Stimulated activated CD4-positive, alpha-beta T cell treated with anti-CD3 and anti-CD28 coated beads, Interleukin-4, amount 100 ng/mL, for 1 hour (primary cell): ENCODE measurements at places on chromosomes 3 and 15.

DNA sequence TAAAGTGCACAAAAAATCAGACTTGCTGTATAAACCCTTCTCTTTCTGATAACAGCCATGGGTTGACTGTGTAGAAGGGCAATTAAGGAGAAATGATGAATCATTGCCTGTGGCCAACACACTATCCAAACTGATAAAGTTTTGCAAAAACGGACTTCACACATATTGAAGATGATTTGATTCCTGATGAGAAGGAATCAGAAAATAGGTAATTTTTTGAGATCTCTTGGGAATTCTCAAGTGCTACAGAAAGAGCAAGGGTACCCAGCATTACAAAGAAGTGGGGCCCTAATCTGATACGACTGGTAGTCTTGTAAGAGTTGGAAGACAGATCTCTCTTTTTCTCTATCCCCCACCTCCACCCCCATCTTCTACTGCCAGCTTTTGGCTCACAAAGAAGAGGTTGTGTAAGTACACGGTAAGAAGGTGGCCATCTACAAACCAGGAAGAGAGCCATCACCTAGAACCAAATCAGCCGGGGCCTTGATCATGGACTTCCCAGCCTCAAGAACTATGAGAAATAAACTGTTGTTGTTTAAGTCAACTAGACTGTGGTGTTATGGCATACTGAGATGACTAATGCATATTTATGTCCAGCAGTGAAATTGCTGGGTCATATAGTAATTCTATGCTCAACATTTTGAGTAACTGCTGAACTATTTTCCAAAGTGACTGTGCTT, 254.7 kb downstream of the EDEM1 start:
- DNase-seq = no peak

DNA sequence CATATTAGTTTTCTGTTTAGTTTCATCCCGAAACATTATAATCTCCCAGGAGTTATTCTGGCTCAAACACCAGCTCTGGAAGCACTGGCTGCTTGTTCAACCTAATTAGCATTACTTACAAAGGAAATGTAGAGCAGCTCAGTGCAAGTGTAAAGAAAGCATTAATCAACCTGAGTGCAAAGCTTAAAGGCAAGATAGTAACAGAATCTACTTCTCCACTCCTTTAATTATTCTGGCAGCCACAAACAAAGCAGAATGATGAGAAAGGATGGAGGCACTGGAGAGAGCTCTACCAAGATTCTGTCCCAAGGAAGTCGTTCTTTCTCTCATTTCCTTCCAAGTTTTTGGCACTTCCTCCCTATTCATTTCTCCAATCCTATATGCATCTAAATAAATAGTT, 1384.0 kb downstream of the ZPLD1 start:
- DNase-seq = no peak

DNA sequence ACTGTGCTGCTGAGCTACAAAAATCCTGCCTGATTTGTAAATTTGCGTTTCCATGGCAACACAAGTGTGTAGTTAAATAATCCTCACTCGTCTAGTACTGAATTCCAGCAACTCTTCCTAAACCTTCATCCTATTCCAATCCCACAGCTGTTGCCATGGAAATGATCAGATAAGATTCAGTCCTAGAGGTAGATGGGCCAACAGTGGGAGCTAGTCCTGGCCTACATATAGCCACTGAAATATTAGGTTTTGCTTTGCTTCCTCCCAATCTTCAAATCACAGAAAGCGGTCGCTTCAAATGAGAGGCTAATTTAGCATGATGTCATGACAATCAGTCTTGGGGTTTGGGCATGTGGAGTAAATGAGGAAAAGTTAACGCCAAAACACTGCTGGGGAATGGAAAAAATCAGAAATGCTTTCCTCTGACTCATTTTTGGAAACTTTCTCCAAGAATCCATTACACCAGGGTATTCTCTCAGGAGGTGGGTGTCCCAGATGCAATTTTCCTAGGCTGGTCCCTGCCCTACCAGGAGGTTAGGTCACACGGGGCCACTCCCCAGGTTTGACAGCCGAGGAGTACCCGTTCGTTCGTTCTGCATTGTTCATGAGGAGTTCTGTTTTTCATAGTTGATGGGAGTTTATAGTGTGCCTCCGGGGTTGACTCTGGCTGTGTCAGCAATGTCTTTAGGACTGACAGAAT, 159.2 kb upstream of the SLCO3A1 start:
- DNase-seq = no peak

DNA sequence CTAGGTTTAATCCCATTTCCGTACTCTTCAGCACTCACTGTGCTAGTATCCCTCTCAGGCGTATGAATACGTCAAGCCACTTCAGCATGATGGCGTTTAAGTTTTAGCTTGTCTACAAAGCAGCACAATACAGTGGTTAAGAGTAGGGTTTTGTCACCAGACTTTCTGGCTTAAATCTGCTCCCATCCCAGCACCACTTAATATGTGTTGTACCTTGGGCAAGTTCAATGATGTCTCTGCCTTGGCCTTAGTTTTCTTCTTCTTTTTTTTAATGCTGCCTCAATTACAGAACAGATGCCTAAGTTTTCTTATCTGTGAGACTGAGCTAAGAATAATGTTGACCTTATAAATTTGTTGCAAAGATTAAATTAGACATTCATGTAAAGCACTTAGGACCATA, 152.9 kb upstream of the CTDSPL start:
- no peak for DNase-seq

DNA sequence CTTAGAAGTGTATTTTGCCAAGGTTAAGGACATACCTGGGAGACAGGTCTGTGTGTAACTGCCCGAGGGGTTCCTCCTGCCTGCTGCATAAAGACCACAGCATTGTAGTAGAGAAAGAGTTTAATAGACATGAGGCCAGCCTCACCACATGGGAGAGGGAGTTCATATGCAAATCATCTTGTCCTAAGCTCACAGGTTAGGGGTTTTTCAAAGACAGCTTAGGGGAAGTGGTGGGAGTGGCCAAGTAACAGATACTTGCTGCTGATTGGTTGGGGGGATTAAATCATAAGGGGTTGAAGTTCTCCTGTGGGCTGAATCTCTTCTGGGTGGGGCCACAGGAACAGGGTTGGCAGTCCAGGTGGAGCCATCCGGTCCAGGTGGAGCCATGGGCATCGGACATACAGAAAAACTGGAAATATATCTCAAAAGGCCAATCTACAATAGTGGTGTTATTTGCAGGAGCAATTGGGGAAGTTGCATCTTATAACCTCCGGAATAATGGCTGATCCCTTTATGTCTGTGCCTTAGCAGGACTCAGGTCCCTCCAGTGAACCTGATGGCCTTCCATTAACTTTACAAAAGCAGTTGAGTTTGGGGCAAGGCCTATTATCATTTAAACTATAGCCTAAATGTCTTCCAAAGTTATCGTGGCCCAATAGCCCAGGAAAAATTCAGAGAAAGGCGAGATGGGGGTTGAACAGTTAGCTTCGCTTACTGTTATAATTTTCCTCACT, 86.0 kb upstream of the MFGE8 start:
- no peak for DNase-seq

- no peak for DNase-seq
Measured at GRCh38 chr15:82572311-82572710, 32.1 kb upstream of the RPS17 start.

GRCh38 chr3:19725000-19725399, 209.0 kb downstream of the EFHB start:
- no peak for DNase-seq

DNA sequence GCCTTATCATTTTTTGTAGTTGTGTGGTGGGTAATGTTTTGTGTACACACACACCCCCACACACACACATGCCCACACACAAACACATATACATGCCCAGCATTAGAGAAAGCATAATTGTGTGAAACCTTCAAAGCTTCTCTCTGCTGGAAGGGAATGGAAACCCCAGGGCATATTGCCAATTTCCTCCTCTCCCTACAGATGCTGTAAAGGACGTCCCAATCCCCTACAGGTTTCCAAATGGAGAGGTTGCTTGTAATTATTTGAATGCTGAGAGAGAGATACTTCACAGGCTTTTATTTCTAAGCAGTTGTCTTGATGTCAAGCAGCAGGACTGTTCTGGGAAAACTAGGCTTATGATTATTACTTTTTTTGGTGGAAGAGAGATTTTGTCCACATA, 23.0 kb upstream of the CCK start:
- DNase-seq = no peak

- no peak for DNase-seq
Measured at GRCh38 chr3:9142362-9142761, 107.1 kb downstream of the SRGAP3 start.
